ENCODE measurements at places on chromosomes 6 and 20.

GRCh38 chr6:82144007-82144851 lies 103.3 kb downstream of the IBTK start:
- DNase-seq, result peak; percentile 89

GRCh38 chr6:67952121-67952520 lies 683.0 kb upstream of the ADGRB3 start:
- DNase-seq, result no peak

DNA sequence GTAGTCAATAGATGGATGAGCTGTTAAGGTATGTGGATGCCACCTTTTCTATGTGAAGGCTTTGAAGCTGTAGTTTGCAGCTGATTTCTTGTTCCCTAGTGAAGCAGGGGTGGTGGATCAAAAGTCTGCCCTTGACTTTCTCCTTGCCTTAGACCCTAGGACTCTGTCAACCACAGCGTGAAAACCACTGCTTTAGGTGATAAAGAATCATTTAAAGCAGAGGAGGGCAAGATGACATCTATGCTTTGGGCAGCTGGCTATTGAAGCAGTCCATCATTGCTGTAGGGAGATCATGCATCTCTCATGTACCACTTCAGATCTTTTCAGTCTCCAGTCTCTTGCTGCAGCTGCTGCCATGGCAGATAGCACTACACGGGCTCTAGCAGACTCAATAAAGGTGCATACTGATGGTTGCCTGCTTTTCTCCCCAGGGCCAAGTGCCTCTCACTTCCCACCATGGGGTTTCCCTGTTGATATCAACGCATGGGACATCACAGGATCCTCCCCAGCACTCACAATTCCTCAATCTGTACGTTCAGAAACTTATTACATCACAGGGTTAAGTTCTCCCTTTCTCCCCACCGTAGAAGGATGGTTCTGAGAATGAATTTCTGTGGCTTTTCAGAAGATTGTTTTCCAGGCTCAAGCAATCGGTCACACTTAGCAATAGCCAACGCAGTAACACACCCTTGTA lies 122.0 kb upstream of the STMND1 start:
- DNase-seq, result no peak

GRCh38 chr20:30281584-30282197 lies 975.8 kb upstream of the DEFB115 start:
- DNase-seq, result no peak

DNA sequence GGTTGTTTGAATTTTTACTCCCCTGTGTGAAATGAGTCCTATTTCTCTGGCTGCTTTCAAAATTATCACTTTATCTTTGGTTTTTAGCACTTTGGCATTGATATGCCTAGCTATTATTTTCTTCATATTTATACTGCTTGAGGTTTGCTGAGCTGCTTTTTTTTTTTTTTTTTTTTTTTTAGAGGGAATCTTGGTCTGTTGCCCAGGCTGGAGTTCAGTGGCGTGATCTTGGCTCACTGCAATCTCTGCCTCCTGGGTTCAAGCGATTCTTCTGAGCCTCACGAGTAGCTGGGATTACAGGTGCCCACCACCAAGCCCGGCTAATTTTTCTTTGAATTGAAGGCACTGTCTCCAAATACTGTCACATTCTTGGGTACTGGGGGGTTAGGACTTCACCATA lies 40.6 kb downstream of the STXBP5 start:
- DNase-seq, result no peak

- peak; percentile 24 for DNase-seq
Measured at GRCh38 chr6:26249957-26250697, 114.9 kb upstream of the BTN3A2 start.

- DNase-seq, result no peak
Measured at GRCh38 chr6:147774856-147775255, 266.4 kb downstream of the SAMD5 start.

GRCh38 chr6:33534702-33535101 lies 45.4 kb downstream of the BAK1 start:
- no peak for DNase-seq

- DNase-seq, result no peak
Measured at GRCh38 chr6:11977193-11977592, 34.9 kb upstream of the HIVEP1 start.

- no peak for DNase-seq
Measured at GRCh38 chr20:919491-919916, 3.4 kb upstream of the ANGPT4 start.

DNA sequence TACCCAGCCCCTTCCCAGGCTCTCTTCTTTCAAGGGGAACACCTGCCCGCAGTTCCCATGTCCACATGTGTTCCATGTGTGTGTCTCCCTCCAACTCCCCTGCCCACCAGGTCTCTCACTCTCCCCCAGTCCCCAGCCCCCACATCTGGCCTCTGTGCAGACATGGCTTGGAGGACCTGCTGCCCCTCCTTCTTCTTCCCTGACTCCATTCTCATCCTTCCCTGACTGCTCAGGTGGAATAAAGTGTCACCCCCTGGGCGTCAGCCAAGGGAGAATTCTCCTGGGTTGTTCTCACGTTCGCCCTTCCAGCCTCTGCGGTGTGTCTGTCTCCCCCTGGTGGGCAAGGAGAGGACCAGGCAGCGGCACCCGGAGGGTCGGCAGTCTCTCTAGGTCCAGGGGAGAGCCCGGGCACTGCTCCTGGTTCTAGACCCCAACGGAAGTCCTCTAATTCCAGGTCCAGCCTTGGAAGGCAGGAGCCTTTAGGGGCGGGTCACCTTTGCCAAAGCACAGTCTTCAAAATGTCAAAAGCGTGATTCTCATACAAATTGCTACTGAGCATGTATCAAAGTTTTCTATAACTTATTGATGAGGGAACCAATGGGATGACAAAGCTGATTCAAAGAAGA lies 50.5 kb downstream of the EBF4 start:
- DNase-seq, result peak; percentile 78

- DNase-seq, result no peak
Measured at GRCh38 chr6:167270499-167271311, 20.4 kb upstream of the UNC93A start.

DNA sequence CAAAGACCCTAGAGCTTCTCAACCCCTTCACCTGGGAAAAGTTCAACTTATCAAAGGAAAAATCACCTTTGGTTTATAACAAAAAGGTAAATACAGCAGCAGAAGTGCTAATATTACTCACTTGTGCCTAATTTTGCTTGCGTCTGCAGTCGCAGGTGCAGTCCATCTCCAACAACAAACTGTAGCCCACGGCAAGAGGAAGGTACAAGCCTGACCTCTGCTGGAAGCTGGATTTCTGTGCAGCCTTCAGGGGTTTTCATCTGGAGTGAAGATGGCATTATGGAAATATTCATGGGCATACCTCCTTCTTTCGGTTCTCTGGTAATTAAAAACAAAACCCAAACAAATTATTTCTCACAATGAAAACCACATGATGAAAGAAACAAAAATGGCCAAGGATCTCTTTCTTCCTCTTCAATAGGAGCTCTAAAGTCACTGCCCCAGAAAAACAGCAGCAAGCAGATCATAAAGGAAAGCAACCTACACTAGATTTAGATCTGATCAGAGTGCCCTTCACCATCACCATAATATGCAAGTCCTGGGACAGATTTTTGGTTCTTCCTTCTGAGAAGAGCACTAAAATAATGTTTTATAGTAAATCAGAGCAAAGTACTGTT lies 7.8 kb downstream of the UBE3D start:
- peak; percentile 65 for DNase-seq

- DNase-seq, result peak; percentile 21
Measured at GRCh38 chr6:139129284-139129683, 5.6 kb upstream of the HECA start.

DNA sequence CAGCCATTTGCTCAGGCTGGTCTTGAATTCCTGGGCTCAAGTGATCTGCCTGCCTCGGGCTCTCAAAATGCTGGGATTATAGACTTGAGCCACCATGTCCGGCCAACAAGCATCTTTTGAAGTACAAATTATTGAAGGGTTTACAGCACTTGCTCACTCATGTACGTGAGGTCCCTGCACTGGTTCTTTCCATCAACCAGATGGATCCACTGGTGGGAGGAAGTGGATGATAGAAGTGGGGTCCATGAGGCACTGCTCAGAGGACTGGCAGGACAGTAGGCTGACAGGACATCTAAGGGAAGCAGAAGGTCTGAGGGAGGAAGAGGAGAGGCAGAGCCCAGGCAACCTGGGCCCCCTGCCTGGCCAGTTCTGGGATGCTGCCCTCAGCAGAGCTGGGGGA lies 109.2 kb upstream of the NXT1 start:
- no peak for DNase-seq

DNA sequence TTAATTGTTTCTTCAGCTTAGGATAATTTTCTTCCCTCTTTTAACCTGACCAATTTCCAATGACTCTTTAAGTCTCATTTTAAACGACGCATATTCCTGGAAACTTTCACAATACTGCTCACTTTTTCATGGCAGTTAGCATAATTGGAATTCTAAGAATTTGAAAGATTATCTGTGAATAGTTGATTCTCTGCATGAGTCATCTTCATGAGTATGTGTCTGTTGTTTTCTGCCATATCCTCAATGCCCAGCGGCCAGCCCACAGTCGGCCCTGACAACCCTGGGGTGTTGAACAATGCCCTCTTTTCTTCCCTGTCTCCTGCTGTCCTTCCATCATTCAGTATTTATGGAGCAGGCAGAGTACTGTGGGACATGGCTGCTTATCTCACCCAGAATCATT lies 554.2 kb downstream of the CDH26 start:
- DNase-seq, result no peak

DNA sequence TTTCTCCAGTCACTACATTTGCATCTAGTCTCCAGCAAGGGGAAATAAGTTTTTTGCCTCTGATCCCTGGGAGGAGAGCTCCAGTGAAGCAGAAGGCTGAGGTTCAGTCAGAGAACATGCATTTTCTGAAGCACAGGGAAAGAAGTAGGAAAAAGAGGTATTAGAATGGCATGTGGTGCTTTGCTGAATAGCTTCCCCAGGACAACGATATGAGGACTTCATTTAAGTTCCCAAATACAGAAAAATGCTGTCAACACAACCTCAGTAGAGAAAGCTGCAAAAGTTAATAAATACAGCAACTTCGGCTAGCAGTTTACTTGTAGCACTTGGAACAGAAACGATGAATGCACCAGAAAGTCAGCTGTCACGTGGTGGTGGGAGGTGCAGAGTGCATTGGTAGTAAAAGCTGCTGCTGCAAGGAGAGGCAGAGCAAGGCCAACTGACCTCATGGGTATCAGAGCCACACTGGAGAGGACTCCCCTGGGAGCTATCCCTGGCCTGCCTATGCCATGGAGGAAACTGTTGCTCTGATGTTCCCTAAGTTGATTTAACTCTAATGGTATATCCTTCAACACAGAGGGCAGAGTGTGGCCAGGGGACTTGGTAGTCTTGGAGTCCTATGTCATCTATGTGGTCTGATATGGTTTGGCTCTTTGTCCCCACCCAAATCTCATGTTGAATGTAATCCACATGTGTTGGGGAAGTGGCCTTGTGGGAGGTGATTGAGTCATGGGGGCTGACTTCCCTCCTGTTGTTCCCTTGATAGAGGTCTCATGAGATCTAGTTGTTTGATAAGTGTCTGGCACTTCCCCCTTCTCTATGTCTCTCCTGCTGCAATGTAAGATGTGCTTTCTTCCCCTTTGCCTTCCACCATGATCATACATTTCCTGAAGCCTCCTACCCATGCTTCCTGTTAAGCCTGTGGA lies 85.9 kb downstream of the ADTRP start:
- no peak for DNase-seq

Data from AG08395 (cell line).